Upper lobe of left lung (tissue), 6 donors: ENCODE measurements at places on chromosomes 1 and 21. TPM values are rescaled to one million over a fixed set of nuclear protein-coding genes. Genes with fewer than 3 reads are reported as not detected.
A peak's percentile ranks its signal among the peaks of the same experiment; 100 is the strongest.

- no peak for DNase-seq
Observed at GRCh38 chr1:161179698-161180097, 2.4 kb upstream of the B4GALT3 start.

- peak; percentile 65 for DNase-seq
Observed at GRCh38 chr1:12552111-12552888, 65.7 kb downstream of the DHRS3 start.

GRCh38 chr1:203754455-203754864 lies 10.5 kb upstream of the LAX1 start:
- no peak for DNase-seq

DNA sequence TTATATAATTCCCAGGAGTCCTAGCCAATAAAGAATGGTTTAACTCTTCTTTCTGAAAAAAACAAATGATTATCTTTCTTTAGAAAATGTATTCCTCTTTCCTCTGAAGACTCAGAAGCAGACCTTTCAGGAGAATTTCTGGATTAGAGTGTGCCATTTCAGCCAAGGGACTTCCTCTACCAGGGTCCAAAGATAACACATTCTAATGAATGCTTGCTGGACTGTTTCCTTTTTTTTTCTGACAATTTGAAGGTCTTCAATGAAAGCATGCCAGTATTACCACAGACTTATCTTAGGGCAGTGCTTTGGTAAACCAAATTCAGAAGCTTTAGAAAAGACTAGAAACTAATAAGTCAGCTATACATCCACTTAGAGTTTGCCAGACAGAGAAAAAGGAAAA lies 80.5 kb downstream of the RERE start:
- DNase-seq = no peak

DNA sequence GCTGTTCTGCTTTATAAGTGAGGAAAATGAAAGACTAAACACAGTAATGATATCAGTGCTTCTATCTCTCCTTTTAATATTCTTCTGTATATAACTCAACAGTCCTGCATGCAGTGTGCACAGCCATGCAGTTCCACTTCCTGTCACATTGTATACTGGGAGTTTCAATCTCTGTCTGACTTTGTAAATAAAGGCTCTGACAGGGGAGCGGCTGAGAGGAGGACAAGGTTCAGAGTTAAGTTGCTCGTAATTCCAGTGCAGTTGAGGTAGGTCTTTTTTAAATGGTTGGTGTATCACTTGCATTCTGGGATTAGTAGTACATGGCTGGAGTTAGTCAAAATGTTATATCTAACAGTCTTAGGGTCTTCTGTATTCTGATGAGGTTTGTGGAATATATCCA lies 264.5 kb downstream of the OLFM3 start:
- no peak for DNase-seq

DNA sequence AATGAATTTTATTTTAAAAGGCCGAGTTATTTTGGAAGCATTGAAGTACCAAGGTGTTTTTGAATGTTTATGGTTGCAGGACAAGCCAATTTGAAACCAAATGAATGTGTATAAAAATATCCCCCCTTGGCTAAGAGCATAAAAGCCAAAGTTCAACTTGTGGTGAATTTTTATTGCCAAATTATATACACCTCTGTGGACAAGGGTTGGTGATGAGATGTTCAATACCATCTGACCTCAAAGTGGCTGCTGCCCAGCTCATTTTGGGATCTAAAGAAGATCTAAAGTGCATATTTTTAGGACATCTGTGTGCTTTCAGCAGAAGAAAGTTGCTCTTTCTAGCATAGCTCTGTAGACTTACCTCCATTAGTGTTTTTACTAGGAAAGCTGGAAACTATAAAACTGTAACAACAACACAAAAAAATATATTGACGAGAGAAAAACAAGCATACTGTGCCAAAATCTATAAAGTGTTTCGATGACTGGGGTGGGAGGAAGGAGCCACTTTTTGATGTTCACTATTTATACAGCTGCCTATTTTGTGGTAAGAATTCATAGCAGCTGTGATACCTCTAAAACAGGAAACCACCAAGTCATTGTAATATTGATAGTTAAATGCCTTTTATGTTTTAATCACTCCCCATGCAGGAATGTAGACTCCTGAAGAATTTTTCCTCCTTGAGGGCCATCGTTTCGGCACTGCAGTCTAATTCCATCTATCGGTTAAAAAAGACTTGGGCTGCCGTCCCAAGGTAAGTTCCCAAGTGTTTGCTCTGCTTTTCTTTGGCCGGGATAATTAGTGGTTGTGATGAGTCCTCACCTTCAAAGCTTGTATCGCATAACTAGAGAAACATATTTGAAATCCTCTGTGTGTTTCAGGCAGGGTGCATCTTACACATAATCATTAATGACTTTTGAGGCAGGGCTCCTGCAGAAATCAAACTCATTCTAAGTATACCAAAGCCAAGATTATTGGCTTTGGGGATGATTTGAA lies 83.2 kb downstream of the RGL1 start:
- DNase-seq = no peak

DNA sequence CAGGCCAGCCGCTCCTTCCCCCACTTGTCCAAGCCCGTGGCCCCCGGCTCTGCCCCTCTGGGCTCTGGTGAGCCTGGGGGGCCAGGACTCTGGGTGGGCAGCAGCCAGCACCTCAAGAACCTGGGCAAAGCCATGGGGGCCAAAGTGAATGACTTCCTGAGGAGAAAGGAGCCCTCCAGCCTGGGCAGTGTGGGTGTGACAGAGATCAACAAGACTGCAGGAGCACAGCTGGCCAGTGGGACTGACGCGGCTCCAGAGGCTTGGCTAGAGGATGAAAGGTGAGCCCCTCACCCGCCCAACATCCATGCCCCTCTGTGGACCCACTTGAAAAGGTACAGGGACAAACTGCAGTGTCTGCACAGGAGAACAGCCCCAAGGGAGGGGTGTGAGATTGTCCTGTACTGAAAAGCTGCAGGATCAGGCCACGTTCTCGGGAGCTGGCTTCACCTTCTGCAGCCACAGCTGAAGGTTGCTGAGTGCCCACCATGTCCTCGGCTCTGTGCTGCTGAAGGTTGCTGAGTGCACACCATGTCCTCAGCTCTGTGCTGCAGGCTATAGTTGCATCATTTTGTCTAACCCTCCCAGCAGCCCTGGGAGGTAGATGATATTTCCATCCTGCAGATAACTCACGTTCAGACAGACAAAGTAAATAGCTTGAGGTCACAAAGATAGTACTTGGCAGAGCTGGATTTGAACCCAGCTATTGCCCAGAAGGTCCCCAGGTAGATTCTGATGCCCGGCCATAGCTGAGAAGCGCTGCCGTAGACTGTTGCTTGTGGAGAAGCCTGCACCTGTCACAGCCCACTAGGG lies 618 bp downstream of the C1orf226 start:
- DNase-seq = no peak

GRCh38 chr1:12495725-12496124 lies 122.3 kb downstream of the DHRS3 start:
- no peak for DNase-seq

- DNase-seq = no peak
Observed at GRCh38 chr1:155569988-155570592, 7.5 kb upstream of the ASH1L start.

DNA sequence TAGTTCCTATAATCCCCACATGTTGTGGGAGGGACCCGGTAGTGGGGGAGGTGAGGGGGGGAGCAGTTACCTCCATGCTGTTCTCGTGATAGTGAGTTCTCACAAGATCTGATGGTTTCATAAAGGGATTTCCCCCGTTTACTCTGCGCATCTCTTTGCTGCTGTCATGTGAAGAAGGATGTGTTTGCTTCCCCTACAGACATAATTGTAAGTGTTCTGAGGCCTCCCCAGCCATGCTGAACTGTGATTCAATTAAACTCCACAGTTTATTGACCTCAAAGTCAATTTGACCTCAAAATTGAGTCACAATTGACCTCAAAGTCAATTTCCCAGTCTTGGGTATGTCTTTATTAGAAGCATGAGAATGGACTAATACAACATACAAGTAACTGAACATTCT lies 19.7 kb downstream of the DPH5 start:
- no peak for DNase-seq

DNA sequence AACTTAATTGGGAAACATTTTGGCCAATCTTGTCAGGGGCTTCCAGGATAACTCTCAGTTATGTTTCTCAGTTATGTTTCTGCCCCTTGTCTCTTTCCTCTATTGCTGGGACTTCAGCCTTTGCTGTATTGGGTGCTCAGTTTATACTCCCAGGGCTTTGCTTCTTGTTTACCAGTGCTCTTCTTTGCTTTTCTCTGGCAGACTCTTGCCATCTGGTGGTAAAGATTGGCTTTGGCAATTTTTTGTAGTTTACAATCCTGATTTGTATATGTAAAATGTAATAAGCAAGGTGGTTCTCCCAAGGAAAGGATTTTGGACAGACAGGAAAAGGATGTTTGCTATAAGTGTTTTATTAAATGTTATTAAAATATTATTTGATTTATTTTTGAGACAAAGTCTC lies 37.9 kb downstream of the FABP3 start:
- no peak for DNase-seq

DNA sequence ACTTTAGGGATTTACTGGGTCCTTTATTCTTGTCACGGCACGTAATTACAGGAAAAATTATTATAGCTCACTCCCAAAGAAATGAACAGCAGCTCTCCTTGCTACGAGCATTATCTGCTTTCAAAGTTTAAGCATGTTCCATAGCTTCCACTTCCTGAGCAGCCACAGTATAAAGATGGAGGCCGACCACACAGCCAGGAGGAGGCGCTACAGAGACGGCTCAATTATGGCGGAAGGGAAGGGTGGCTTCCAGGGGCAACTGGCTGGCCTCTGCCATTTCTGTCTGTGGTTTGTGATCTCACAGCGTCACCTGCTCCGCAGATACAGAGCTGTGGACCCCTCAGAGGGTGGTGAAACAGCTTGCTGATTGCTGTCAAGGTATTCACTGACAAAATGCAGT lies 212.3 kb upstream of the GREM2 start:
- DNase-seq = no peak

GRCh38 chr1:245142171-245142798 lies 12.5 kb upstream of the KIF26B start:
- DNase-seq = no peak

- DNase-seq = no peak
Observed at GRCh38 chr1:218374401-218375353, 29.5 kb downstream of the TGFB2 start.

DNA sequence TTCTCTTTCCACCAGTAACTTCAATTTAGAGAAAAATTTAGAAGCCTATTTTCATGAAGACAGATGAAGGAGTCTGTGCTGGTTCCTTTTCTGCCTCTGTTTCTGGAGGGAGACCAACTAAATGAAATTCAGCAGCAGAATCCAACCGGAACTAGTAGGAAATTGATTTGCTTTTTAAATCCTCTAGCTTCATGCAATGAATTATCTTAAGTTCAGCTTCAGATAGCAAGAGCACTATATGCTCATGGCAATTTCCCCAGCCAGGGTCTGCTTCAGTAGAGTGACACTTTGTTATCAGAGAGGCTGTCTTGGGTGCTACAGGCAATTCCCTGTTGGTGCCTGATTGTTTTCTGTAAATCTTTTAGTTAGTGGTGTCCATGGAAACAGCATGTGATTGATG lies 189.7 kb downstream of the SLC35F3 start:
- no peak for DNase-seq

DNA sequence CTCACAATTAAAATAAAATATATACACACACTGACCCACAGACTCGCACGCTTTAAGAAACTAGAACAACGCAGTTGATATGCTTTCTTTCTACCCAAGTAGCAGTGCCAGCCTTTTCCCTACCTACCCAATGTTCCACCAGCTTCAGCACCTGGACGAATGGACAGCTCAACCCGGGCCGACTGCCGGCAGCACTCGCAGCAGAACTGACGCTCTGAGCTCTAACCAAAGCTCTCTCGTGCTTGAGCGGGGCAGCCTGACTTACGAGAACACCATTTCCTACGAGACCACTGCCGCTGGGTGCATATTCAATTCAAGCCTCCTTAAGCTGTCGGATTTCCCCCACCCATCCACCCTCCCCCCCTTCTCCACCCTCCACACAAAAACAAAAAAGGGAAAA lies 127.4 kb upstream of the DPYD start:
- DNase-seq = peak; percentile 90

GRCh38 chr1:156711011-156711817 lies 5.8 kb upstream of the CRABP2 start:
- no peak for DNase-seq

GRCh38 chr1:221098471-221099405 lies 219.5 kb downstream of the HLX start:
- no peak for DNase-seq

DNA sequence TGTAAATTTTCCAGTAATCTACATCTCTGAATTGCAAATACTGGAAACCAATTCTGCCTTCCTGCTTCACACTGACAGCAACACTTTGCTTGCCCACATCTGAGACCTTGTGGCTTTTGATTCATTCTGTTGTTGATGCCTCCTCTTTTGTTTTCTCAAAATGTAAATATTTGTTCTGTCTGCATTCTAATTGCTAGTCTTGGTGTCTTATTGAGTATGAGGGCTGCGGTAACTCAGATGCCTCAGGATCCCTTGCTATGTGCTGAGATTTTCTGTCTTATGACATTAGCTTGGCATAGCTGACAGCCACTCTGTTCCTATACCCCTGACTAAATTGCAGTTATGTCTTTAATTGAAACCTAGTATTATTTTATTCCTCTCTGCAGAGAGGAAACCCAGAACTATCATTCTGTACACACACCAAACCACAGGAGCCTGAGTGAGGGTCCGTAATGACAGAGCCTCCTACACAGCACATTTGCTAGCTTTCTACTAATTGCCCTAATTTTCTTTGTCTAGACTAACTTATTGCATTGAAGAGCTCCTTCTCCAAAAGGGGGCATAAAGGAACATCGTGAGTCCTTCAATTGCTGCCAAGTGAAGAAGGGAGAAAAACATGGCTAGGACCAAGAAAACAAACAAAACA lies 72.1 kb downstream of the GREM2 start:
- DNase-seq = no peak

GRCh38 chr1:150168960-150169601 lies 19.4 kb downstream of the PLEKHO1 start:
- peak; percentile 65 for DNase-seq

DNA sequence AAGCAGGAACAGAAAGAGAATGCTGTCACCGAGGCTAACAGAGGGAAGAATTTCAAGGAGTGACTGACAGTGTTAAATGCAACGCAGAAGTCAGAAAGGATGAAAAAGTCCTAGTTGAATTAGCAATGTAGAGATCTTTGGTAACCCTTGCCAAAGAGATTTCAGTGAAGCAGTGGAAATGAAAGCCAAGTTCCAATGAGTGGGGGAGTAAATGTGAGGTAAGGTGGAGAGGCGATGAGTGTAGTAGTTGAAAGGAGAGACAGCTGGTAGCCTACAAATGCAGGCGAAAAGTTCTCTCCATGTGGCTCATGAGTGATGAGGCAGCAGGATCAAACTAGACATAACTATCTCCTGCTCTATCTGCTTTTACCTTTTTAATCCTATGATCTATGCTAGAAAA lies 74.6 kb upstream of the IPO9 start:
- no peak for DNase-seq

- no peak for DNase-seq
Observed at GRCh38 chr1:191592039-191592438, 566.2 kb upstream of the RGS18 start.

GRCh38 chr21:29175408-29176134 lies 45.1 kb downstream of the MAP3K7CL start:
- DNase-seq = no peak

The CDK11A gene
- 114 TPM for total RNA-seq

The INSRR gene
- total RNA-seq = not detected

The KRTAP12-2 gene
- not detected for total RNA-seq

The HCN3 gene
- 1.9 TPM for total RNA-seq

The OR2G6 gene
- not detected for total RNA-seq

The NFASC gene
- total RNA-seq = 5.6 TPM

The PKP1 gene
- total RNA-seq = 2.1 TPM

The UBIAD1 gene
- total RNA-seq = 16.8 TPM
